ENCODE measurements at places on chromosomes 5 and 9.

DNA sequence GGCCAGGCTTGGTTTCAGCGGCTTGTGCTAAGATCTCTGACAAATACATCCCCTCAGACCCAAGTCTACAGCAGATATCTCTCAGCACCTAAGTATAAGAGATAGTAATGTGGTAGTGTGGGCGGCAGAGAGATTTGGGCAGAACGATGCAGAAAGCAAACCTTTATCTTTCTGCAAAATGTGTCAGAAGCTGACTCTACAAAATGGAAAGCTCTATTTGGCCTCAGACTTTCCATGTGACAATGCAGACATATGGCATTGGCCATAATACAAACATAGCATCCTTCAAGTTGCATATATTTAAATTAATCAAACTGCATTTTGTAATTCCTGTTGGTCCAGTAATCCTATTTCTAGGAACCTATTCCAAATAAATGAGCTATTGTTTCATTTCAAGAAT lies 102.5 kb upstream of the RAI14 start:
- DNase-seq = no peak

GRCh38 chr5:87541033-87541432 lies 128.3 kb upstream of the CCNH start:
- DNase-seq = no peak

DNA sequence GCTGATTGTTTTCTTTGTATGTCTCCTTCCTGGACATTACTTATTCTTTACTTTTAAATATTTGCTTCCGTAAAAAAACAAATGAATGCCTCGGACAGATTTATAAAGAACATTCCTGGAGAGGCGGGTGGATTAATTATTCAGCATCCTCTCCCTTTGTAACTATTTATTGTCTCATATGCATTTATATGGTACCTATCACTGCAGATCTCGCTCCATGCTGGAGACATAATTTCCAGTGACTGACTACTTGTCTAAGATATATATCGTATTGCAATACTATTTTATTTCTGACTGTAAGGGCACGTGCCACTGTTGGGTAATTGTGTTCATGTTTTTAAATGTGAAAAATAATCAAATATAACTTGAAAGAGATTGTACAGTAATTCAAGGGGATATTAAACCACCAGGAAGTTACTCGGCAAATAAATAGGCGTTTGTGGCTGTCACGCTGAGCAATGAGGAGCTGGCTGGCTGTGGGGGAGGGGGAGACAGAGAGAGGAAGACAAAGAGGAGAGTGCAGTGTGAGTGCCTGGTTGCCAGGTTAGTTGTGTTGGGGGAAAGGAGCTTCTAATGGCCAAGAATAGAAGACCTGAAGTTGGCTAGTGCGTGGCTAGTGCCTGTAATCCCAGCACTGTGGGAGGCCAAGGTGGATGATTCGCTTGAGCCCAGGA lies 131.8 kb upstream of the GABRP start:
- DNase-seq = no peak

DNA sequence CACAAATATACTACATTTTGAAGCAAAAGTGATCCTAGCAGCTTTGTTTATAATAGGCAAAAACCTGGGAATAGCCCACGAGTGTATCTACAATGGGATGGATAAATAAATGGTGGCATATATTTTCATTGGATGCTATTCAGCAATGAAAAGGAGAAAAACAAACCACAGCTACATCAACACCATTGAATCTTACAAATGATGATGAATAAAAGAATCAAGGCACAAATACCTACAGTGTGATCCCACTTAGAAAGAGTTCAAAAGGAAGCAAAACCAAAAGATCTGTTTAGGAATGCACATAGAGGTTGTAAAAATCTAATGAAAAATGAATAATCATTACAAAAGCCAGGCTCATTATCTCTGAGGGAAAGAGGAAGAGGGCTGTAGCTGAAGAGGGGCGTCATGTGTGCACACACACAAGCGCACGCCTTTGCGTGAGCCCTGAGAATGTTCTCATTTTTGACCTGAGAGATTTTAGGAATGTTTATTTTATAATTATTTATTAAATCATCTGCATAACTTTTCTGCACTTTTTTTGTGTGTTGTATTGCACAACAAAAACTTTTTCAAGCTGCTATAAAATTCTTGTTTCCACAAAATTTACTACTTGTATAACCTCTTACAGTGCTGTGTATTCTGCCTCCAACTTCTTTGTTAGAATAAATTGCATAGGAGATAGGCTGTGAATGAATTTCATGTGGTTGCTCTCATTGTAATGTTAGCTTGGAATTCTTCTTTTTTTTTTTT lies 5.9 kb upstream of the RHOBTB3 start:
- DNase-seq = no peak

GRCh38 chr9:113808391-113809358 lies 67.4 kb upstream of the ZNF618 start:
- DNase-seq = no peak

GRCh38 chr5:74201334-74202081 lies 439.0 kb downstream of the ENC1 start:
- DNase-seq = no peak

GRCh38 chr9:33167972-33168461 lies 881 bp upstream of the B4GALT1 start:
- no peak for DNase-seq

GRCh38 chr5:149254506-149254905 lies 17.2 kb upstream of the AFAP1L1 start:
- no peak for DNase-seq

DNA sequence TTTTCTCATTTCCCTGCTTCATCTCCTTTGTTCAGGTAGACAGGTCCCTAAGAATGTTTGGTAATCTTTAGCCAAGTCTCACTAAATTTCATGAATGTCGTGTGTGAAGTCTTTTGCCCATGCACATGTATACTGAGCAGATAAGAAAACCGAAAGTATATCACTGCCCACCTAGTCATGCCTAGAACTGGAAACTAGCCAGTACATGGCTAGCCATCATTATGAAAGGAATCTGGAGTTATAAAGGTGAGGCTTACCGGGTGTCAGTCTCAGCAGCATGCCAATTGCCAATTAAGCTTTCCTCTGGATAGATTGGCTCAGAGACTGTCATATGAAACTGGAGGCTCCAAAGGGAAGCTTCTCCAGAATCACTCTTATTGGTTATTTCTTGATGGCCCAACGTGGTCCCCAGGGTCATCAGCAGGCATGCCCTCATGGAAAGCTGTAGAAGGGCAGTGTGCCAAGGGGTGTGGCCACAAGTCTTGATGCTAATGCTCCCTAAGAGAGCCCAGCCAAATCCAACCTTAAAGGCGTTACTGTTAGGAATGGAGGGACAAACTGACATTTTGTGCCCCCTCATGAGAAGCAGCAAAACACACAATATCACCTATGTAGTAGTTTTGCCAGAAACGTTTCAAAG lies 307.3 kb upstream of the PIK3R1 start:
- DNase-seq = no peak

- DNase-seq = no peak
Measured at GRCh38 chr5:1227667-1228066, 2.5 kb downstream of the SLC6A18 start.

- DNase-seq = no peak
Measured at GRCh38 chr5:17182981-17183380, 34.5 kb upstream of the BASP1 start.

- no peak for DNase-seq
Measured at GRCh38 chr9:104138243-104138868, 44.2 kb downstream of the SMC2 start.

DNA sequence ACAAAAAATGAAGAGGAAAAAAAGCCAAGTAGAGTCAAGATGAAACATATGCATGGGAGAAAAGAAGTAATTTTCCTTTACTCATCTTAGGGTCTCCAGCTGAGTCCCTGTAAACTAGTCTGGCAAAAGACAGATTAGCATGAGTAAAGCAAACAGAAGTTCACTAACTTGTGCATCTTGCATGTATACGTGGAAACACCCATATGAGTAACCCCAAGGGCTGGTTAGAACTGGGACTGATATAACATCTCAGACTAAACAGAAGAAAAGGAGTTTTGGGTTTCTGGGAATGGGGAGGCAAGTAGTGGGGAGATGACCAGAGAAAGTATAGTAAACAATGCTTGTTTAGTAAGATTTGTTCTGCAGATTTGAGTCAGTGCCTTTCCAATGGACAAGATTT lies 20.1 kb upstream of the GLDC start:
- DNase-seq = no peak

- no peak for DNase-seq
Measured at GRCh38 chr5:162091336-162091735, 23.8 kb downstream of the GABRG2 start.

DNA sequence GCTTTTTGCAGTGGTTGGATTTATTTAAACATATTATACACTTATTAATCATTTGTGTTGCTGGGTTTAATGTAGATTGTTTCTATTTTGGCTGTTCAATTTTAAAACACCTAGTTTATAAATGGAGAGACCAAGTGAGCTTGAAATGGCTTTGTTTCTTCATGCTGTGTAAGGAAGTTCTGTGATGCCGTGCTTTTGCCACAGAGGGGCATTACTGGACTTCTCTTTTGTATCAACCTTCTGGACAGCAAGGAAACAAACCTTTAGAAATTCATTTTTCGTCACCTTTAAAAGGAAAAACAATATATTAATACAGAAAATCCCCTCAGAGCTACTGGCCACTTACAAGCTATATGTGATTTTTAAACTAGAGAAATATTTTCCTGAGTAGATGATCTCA lies 81.9 kb downstream of the DMRTA1 start:
- no peak for DNase-seq

DNA sequence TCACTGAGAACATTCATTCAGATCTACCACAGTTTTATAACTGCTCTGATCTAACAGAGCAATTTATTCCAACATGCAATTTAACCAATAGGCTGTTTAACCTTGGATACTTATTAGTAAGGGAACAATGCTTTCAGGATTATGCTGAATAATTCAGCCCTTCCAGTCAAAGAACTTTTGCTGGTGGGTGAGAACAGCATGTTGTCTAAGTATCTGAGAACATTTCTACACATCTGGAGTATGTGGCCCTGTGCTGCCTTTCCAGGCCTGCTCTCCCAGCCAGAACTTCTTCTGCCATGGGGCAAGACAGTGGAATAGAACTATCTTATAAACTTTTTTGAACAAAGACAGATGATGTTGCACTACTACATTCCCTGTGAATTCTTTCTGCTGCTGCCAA lies 55.8 kb downstream of the NFIB start:
- DNase-seq = no peak

GRCh38 chr9:132166599-132166998 lies 4.7 kb downstream of the NTNG2 start:
- no peak for DNase-seq

- DNase-seq = no peak
Measured at GRCh38 chr9:135480940-135481310, 1.3 kb downstream of the PPP1R26 start.

DNA sequence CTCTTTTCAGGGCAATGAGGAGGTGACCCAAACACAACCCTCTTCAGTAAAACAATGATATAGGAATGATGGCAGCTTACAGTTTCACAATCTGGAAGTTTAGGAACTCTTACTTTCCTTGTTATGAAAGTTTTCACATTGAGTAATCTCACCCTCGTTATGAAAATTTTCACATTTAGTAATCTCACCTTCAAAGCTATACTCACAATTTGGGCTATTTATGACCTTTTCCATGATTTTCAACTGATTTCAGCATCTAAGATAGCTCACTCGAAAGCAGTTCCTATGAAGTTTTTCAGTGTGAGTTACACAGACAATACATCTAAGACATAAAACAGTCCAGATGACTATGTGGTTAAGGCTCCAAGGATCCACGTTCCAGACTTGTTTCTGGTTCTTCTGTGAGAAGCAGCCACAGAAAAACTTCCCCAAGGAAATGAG lies 57.1 kb downstream of the FOXD1 start:
- no peak for DNase-seq

DNA sequence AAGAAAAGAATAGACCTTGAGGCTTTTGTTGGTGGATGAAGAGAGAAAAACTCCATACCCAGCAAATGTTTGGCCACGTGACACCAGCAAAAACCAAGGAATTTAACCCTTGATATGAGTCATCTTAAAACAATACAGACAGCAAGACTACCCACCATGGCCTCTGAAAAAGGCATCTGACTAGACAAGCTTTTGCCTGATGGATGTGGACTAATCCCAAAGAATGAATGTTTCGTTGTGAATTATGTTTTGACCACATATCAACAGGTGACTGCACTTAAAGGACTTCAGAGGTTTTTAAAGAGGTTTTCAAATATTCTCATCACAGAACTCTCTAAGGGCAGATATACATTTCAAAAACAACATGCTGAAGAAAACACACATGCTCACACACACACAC lies 33.0 kb upstream of the SLC1A3 start:
- no peak for DNase-seq

GRCh38 chr9:38294220-38294960 lies 98.1 kb upstream of the ALDH1B1 start:
- no peak for DNase-seq

DNA sequence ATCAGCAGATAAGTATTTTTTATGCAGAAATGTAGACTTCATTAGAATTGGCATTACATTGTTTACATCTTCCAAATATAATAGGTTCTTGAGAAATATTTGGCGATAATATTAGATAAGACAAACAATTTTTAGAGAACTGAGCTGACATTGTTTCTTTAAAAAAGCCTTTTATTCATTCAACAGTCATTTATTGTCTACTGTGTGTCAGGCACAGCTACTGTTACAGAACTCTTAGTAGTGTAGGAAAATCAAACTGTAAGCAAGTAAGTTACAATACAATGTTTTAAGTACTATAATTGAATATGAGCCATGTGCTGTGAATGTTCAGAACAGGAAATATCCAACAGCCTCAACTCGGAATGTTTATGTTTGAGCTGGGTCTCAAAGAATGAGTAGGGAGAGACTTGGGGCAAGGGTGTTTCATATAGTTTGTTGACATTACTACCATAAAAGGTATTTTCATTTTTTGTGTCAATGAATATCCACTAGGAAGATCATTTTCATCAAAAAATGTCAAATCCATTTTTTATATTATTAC lies 114.0 kb downstream of the CDC42SE2 start:
- no peak for DNase-seq

DNA sequence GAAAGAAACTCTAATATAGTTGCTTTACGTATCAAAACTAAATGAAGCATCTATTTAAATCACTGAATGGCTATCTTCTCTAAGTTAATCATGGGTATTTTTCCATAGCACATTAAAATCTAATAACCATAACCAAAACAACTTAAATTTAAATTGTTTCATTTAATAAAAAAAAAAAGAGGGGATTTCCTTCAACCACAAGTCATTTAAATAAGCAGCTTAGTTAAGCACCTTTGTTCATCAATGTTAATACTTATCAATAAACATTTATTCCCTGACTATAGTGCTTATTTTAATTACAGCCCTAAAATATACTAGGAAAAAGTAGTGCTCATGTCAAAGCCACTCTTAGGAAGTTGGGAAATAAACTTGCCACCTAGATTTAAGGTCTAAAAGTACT lies 30.3 kb downstream of the ZNF608 start:
- no peak for DNase-seq

DNA sequence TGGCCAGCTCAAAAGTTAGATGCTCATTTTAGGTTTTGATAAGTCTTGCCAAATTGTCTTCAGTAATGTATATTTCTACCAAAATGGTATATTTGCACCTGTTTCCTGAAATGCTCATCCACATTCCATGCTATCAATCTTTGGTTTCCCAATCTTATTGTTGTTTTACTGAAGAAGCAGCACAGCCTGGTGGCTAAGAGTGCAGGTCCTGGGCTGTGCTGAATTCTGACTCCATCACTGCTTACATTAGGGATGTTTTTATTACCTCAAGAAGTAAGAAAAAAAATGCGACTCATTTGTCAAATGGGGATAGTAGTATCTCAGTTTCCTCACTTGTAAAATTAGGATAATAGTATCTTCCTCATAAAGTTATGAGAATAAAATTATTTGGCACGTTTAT lies 13.6 kb upstream of the S100Z start:
- no peak for DNase-seq

All from stimulated activated CD8-positive, alpha-beta memory T cell treated with anti-CD3 and anti-CD28 coated beads, Interleukin-4, amount 100 ng/mL, for 1 hour (primary cell).